AG04450 (cell line): ENCODE measurements at places on chromosomes 6 and 20.

- no peak for DNase-seq
These were observed 215.1 kb downstream of the SOX4 start for GRCh38 chr6:21808551-21809242.

- DNase-seq: no peak
These were observed 36.0 kb upstream of the TCP11 start for GRCh38 chr6:35177157-35177556.

DNA sequence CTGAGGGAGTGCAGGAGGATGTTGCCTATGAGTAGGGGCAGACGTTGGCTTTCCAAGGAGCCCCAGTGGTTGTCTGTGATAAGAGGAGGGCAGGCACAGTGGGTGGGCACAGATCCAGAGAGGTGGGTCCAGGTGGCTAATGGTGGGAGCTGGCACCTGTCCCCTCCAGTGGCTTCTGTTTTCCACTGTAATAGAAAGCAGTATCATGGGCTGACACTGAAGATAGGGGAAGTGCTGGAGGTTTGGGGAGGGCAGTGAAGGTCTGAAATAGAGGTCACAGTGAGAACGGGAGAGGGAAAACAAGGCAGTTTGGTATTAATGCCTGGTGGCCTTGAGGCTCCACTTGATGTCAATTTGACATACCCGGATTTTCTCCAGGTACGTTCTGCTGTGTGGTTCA is 10.5 kb upstream of the TXNDC5 start:
- no peak for DNase-seq

- DNase-seq: no peak
These were observed 20.1 kb upstream of the NCOA3 start for GRCh38 chr20:47481330-47482216.

DNA sequence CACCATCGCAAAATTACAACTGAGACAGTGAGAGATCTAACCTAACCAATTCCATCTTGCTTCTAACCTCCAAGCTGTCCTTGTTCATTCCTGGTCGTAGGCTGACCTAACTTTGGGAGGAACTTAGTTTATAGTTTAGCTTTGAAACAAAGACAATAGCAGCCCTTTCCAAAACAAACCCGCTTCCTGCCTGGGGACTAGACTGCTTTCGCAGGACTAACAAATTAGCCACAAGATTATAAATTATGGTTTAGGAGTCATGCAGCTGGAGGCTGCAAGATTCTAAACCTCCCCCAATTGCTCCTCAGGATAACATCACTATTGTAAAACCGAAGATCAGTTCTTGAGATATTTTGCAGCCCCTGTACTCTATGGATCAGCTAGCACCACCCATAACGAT is 63.2 kb downstream of the TRIM27 start:
- no peak for DNase-seq

GRCh38 chr20:60138256-60139220 is 180.3 kb downstream of the CDH26 start:
- DNase-seq: no peak

GRCh38 chr6:121984956-121985355 is 414.5 kb upstream of the HSF2 start:
- no peak for DNase-seq

- DNase-seq: no peak
These were observed 590 bp downstream of the C20orf204 start for GRCh38 chr20:64036346-64037198.

GRCh38 chr6:54238396-54238795 is 69.8 kb upstream of the TINAG start:
- DNase-seq: peak; percentile 18

- DNase-seq: no peak
These were observed 37.2 kb downstream of the SEL1L2 start for GRCh38 chr20:13953227-13953626.

- DNase-seq: no peak
These were observed 15.2 kb downstream of the APMAP start for GRCh38 chr20:24977336-24977735.

- no peak for DNase-seq
These were observed 1.9 kb upstream of the BLOC1S5 start for GRCh38 chr6:8066108-8066507.

DNA sequence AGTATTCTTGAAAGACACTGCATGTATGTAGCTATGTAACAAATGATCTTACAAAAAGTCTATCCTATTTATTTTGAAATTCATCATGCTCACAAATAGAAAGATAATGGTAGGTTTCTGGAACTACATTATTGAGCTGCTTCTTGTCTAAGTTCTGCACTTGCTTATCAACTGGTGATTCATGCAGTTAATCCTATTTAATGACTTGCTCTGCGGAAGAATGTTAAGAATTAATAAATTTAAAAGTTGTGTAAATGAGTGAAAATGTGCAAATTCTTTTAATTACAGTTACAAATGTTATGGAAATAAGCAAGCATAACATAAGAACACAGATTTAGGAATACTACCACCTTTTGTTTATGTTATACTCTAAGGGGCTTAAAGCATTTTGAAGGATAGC is 67.1 kb upstream of the MCM9 start:
- no peak for DNase-seq

DNA sequence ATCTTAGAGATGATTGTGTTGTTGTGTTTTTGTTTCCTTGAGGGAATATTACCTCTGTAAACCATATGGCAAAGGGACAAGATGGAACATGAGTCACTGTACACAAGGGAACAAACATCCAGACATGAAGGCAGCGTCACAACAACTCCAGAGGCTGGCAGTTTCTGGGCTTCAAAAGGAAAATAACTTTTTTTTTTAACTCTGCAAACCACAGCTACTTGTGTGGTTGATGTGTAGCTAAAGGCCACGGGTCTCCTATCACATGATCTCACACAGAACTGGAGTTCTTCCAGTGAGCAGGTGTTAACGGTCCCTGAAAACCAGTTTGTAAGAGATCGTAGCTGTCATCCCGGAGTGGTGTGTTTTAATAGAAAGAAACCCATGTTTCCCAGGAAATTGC is 33.2 kb upstream of the HBS1L start:
- DNase-seq: no peak

GRCh38 chr20:38115205-38115604 is 49.9 kb downstream of the TGM2 start:
- DNase-seq: no peak

- DNase-seq: no peak
These were observed 114.1 kb downstream of the CD83 start for GRCh38 chr6:14231501-14232280.

DNA sequence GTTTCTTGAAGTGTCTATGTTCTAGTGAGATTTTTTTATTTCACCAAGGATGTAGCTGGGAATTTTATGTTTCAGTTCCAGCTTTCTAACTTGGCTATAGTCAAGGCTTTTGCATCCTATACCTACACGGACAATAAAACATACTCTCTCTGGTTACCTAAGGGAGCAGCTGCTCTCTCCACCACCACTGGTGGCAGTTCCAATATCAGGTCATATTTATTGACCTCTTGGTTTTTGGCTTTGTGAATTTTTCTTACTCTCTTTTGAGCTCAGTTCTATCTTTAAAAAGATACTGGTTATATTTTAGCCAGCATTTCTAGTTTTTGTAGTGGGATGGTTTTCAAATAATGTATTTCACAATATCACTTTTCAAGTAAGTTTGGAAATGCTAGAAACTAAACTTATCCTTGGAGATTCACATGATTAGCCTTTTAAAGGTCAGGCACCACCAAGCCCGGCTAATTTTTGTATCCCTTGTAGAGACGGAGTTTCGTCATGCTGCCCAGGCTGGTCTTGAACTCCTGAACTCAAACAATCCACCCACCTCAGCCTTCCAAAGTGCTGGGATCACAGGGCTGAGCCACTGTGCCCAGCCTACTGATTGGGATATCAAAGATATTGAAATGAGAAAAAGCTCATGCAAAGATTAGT is 34.7 kb upstream of the HAO1 start:
- DNase-seq: no peak

DNA sequence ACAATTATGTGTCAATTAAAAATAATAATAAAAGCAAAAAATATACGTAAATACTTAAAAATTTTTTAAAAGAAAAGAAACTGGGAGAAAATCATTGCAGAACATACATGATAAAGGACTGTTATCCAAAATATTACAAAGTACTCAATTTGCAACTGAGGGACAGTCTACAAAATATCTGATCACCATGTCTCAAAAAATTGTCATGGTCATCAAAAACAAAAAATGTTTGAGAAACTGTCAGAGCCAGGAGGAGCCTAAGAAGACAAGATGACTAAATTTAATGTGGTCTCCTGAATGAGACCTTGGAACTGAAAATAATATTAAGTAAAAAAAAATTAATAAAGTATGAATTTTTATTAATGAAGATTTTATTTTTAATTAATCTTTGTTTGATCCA is 43.5 kb downstream of the DTNBP1 start:
- DNase-seq: no peak

- no peak for DNase-seq
These were observed 45.9 kb downstream of the SH3BGRL2 start for GRCh38 chr6:79676785-79677736.

GRCh38 chr6:142887517-142887916 is 57.5 kb downstream of the HIVEP2 start:
- no peak for DNase-seq

- DNase-seq: no peak
These were observed 87.0 kb downstream of the DHX35 start for GRCh38 chr20:39049148-39049547.

DNA sequence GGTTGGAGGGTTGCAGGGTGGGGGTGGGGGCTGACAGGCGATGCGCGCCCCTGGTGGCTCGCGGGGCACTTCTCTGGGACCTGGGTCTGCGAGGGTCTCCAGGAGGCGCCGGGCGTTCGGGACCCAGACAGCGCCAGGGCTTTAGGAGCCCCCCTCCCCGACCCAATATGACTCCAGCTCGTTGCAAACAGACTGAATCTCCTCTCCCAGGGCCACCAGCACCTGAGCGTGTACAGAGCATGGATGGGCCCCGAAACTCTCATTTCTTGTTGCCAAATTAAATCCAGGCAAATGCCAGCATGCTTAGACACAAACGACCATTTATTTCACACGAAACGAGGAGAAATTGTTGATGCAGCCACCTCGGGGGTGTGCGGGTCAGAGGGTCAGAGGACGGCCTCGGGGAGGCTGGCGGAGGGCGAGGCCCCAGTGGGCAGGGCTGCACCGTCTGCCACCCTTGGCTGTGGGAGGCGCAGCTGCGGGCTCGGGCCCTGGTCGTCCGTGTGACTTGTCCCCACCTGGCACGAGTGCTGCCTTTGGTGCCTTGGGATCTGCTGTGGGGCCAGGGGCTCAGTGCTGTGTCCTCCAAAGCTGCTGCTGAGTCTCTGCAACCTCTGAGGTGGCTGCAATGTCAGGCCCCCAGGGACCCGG is 20.9 kb upstream of the GATA5 start:
- DNase-seq: no peak

DNA sequence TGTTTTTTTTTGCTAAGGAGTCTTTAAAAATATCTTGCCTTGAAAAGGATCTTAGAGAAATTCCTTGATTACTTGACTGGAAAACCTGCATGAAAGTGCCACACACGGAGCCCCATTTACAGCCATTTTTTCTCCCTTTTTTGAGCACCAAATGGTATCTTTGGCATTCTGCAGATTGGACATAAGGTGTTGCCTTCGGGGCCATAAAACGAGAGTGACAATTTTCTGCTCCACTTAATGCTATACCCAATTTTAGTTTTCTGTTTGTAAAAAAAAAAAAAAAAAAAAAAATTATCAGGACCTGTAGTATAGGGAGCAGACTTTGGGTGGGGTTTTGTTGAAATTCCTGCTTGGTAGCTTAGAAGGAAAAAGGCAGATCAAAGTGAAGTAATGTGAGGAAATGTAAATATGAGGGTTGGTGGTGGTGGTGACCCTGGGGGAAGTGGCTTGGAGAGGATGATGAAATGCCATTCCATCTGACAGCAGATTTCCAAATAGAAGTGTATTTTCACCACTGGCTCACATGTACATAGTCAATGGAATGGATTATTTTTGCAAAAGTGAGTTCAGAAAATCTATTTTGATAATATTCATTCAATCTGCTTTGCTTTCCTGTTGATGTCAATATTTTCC is 212.1 kb upstream of the SOX4 start:
- DNase-seq: no peak

DNA sequence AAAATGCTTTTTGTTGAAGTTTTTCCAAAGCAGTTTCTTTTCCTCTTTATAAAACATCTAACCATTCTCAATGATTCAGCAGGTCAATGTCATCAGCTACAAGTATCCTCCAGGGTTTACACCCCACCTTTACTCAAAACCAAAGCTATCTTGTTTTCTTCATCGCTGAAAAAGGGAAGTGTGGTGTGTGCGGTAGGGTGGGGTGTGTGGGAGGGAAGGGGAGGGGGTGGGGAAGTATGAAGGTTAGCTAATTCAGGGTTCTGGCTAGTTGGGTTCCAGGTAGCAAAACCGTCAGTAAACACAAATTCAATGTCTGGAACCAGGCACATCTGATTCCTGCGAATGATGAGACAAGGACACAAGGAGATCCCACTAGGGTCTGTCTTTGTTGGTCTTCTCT is 189.6 kb downstream of the GJA10 start:
- DNase-seq: no peak

GRCh38 chr6:44304282-44305199 is 8.6 kb downstream of the AARS2 start:
- no peak for DNase-seq

GRCh38 chr6:113595911-113596376 is 261.2 kb upstream of the MARCKS start:
- DNase-seq: no peak

GRCh38 chr6:26206868-26207801 is 119.9 kb downstream of the HFE start:
- DNase-seq: no peak

GRCh38 chr6:130560231-130560630 is 194.4 kb downstream of the TMEM200A start:
- no peak for DNase-seq

DNA sequence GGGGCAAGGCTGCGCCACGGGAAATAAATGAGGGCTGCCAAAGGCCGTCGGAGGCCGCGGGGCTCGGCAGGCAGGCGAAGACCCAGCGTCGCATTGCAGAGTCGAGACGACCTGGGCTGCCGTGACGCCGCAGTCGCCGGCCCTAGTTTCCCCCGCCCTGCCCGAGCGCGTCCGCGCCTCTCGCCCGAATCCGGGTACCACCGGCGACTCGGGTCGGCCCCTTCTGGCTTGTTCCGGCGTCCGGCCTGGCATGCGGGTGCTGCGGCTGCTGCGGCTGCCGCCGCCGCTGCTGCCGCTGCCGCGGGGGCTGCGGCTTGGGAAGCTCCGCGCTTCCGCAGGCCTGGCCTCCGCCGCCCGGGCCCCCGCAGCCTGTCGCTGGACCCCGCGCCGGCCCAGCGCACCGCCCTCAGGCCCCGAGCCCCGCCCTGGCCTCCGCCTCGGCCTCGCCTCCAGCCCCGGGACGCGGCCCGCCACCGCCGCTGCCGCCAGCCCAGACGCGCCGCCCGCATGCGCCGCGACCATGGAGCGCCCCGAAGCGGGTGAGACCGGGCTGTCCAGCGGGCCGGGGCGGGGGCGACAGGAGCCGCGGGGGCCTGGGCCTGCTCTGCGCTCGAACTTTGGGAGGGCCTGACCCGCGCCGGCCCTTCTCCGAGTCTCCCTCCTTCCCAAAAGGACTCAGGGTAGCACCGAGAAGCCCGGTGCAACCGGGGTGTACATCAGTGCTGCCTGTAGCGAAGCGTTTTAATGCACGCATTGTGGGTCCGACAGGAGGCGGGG is at the start of gene AKAP7:
TSS of gene AKAP7 (plus strand) at position 224 of the 777 bp plus-strand sequence. CDS start at position 521, 297 bp downstream.
- no peak for DNase-seq

GRCh38 chr6:149261364-149262040 is 56.0 kb upstream of the TAB2 start:
- DNase-seq: no peak
